Amniotic epithelial cell (primary cell): ENCODE measurements at places on chromosomes 6 and 20.

DNA sequence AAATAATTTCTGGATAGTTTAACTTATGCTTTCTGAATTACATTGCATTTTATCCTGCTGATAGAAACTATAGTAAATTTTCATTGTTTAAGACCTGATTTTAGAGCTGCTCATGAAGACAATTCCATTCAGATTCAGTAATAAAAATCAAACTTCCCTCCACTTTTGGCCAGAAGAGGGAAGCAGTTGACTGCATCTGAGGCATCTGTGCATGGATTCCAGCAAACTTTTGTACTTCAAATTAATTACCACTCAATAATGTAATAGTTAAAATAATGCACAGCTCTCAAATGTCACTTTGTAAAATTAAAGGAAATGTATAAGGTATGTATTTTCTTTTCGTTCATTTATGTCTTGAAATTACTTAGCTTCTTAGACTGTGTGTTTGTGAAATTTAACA lies 64.2 kb upstream of the SLC35B3 start:
- no peak for DNase-seq

- DNase-seq: no peak
These were observed 721.4 kb downstream of the CBLN4 start for GRCh38 chr20:55283889-55284288.

GRCh38 chr6:125332664-125333063 lies 30.9 kb upstream of the HDDC2 start:
- DNase-seq: no peak

GRCh38 chr6:96436398-96436797 lies 85.2 kb upstream of the UFL1 start:
- DNase-seq: no peak

DNA sequence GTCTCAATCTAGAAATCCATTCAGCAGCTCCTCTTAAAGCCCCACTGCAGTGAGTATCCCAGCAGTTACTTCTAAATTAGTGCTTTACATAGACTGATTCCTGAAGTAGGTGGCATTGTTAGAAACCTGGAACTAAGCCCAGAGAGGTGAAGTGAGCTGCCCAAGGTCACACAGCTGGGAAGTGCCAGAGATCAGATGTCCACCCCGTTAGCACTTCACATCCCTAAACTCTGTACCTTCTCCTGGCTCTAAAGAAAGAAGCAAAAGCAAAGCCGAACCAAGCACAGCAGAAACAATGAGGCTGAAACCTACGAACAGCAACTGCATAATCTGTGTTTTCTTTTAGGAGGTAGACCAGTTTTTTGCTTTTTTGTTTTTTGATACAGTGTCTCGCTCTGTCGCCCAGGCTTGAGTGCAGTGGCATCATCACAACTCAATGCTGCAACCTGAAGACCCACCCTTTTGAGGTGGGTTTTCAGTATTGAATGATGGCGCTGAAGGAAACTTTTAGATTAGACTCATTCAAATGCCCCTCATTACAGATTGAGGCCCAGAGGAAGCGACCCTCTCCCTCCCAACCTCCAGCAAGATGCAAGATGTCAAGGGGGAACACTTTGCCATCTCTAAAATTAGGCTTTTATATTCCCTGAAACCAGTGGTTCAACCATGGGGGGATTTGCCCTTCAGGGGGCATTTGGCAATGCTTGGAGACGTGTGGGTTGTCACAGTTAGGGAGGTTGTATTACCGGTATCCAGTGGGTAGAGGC lies 3.2 kb upstream of the ZMYND8 start:
- DNase-seq: no peak

- no peak for DNase-seq
These were observed 1.3 kb upstream of the LRFN2 start for GRCh38 chr6:40588480-40588879.

GRCh38 chr6:39228111-39228971 lies 934 bp downstream of the KCNK5 start:
- no peak for DNase-seq

- DNase-seq: no peak
These were observed 12.6 kb downstream of the HCK start for GRCh38 chr20:32064667-32065066.

DNA sequence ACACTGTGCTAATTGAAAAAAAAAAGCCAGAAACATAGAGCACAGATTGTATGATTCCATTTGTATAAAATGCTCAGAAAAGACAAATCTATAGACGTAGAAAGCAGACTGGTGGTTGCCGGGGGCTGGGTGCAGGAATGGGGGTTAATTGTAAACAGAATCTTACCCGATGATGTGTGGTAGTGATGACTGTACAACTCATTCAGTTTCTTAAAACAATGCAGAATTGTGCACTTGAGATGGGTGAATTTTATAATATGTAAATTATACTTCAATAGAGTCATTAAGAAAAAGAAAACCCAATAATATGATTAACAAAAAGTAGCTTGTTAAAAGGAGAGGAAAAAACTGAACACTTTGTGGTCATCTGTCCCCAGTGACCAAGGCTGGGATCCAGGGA lies 3.7 kb upstream of the MYLK4 start:
- DNase-seq: no peak

DNA sequence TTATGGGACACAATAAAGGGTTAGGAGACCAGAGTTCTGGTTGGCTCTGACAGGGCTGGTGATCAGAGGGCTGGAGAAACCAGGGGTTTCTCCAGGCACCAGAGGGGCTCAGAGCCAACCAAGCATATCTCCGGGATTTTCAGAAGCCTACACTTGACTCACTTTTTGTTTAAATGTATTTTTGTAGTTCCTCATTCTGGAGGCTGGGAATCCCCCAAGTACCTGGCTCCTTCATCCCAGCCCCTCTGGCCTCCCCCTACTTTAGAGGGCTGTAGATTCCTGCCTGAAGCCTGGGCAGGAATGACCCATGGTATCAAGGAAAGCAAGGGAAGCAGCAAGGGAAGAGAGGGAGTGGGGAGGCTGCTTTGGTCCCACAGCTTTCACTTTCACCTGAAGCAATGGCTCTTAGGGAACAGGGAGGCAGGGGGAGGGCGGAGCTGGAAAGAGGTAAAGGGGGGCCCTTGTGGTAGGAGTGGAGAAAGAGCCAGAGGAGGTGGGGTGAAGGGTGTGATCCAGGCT lies 973 bp downstream of the CD40 start:
- DNase-seq: no peak

DNA sequence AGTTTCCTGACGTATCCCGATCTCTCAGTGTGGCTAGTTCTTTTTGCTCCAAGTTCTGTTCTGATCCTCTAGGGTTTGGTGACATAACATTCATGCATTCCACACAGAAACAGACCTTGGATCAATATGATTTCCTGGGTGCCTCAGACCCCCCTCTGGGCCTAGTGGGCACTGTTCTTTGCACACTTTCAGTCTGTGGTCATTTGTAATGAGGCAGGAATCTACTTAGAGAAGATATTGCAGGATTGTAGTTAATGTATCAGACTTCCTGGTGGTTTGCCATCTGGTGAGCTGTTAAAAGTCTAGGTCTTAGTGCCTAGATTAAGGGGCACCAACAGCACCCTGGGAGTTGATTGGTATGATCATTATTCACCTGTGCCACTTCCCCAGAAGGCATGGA lies 7.5 kb downstream of the BEND6 start:
- no peak for DNase-seq

DNA sequence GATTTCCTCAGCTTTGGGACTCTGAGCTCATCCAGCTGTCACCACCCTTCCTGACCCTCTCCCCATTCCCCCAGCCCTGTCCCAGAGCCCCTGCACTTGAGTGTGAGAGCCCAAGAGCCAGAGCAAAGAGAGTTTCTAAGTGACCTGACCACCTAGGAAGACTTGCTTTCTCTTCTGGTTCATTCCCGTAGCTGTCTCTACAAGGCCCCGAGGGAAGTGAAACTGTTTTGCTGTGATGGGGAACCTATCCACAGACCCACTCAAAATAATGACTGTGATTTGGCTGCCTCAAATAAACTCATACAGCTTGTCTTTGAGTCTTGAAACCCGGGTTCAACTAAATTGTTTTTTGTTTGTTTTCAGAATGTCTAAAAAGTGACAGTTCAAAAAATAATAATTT lies 74.6 kb upstream of the XRN2 start:
- no peak for DNase-seq

- DNase-seq: peak; percentile 71
These were observed 8.1 kb downstream of the ARHGAP18 start for GRCh38 chr6:129701721-129702455.

DNA sequence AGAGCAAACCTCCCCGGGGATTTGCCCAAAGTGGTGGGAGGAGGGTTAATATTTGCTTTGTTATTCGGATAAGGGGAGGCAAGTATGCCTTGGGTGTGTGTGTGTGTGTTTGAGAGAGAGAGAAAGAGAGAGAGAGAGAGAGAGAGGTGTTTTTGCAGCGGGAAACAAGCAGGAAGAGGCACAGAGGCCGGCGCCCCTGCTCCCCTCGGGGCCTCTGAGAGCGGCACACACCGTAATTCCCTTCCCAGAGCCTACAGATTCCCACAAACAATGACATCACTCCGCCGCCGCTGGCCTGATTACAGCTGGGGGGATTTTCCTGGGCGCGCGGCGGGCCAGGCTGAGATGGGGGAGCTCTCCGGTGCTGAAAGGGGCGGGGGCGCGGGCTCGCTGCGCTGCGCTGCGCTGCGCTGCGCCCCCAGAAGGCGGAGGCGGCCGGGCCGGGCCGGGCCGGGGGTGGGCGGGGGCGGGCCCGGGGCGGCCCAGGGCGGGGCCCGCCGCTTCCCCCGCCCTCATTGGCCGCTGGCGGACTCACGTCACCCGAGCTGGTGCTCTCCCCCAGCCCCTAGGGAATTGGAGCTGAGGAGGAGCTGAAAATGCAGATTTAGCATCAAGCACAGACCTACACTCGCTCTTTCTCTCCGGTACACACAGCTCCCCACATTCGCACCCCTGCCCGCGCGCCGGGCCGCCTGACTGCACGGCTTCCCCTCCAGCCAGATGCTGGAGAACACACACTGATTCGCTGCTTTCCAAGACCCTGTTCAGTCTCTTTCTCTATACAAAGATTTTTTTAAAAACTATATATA lies at the start of gene PCSK2:
TSS of gene PCSK2 (plus strand) at position 631 of the 809 bp plus-strand sequence. CDS start 266 bp downstream, outside the sequence.
- DNase-seq: peak; percentile 17

DNA sequence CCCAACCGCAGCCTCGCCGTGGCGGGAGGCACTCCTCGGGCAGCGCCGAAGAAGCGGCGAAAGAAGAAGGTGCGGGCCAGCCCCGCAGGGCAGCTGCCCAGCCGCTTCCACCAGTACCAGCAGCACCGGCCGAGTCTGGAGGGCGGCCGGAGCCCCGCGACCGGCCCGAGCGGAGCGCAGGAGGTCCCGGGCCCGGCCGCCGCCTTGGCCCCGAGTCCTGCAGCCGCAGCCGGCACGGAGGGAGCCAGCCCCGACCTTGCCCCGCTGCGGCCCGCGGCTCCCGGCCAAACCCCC lies 525 bp downstream of the PNRC1 start:
- no peak for DNase-seq

DNA sequence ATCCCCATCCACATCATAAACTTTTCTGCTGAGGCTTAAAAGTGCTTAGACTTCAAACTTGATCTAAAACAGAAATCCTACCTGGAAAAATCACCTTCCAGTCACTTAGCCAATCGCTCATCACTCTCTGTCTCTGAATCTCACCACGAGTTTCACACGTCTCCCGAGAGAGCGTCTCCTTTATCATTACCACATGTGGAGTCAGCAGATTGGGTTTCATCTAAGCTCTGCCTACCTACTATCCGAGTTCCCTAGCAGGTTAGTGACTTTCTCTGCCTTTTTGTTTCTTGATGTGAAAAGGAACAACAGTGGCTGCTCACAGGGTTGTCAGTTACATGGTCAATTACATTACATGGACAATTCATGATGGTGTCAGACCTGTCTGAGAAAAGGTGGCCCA lies 286.2 kb downstream of the ESR1 start:
- no peak for DNase-seq

DNA sequence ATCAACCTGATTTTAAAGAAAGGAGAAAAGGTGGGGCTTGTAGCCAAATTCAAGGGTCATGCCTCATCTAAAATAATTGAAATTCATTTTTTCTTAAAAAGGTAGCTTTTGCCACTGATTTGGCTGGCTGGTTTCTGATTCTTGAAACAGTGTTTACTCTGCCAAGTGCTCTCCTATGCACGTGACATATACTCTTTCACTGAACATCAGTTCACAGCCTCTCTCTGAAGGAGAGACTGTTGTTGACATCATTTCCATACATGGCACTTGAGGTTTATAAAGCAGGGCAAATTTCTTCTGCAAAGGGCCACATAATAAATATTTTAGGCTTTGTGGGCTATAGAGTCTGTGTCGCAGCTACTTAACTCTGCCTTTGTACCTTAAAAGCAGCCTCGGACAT lies 40.4 kb upstream of the DOK5 start:
- DNase-seq: no peak

GRCh38 chr6:3277251-3277650 lies 18.5 kb downstream of the PSMG4 start:
- DNase-seq: no peak

DNA sequence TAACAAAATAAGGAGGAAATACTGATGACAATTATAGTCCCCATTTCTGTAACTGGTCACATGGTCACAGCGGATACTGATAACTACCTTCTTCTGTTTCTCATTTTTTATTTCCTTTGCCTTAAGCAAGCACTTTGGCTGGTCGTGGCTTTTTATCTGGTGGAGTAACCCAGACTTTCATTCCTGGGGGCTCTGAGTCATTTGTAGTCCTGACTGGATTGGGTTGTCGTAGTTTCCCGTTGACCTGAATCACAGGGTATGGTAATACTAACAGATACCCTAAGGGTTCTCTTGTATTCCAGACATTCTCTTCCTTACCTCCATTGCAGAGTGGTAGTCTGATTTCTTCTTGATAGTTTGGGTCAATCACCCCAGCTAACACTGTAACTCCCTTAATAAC lies 500.3 kb upstream of the ADGRB3 start:
- peak; percentile 65 for DNase-seq

DNA sequence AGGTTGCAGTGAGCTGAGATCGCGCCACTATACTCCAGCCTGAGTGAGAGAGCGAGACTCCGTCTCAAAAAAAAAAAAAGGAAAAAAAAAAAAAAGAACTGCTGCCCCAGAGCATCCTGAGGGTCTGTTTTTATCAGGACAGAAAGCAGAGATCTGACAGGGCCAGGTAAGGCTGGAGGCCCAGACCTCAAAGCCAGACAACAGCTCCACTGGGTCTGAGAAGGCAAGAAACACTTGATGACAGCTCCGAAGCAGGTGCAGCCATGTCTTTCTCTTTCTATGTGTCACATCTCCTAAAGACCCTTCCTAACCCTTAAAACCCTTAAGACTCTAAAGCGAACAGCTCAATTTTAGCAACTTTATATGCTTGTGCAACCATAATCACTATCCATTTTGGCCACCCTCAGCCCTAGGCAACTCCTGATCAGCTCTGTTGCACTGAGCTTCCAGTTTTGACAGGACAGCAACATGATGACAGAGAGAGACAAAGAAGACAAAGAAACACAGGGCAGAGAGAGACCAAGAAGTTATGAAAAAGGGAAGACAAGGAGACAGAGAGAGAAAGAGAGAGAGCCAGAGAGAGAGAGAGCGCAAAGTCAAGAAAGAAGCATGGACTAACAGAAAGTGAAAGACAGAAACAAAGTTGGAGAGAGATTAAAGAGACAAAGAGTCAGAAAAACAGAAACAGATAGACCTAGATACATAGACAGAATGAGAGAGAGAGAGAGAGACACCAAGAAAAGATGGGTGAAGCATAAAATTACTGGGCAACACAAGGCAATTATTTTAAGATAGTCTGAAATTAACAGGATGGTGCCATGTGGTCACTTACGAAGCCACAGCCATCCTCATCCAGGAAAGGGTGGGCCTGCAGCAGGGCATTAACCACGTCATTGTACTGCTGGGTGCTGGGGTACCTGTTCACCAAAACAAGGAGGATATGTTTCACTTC lies 39.2 kb downstream of the SAMD3 start:
- no peak for DNase-seq
